ENCODE measurements at places on chromosomes 1 and 21.

- no peak for DNase-seq
These were observed 10.6 kb upstream of the CAPZB start for GRCh38 chr1:19495799-19496526.

DNA sequence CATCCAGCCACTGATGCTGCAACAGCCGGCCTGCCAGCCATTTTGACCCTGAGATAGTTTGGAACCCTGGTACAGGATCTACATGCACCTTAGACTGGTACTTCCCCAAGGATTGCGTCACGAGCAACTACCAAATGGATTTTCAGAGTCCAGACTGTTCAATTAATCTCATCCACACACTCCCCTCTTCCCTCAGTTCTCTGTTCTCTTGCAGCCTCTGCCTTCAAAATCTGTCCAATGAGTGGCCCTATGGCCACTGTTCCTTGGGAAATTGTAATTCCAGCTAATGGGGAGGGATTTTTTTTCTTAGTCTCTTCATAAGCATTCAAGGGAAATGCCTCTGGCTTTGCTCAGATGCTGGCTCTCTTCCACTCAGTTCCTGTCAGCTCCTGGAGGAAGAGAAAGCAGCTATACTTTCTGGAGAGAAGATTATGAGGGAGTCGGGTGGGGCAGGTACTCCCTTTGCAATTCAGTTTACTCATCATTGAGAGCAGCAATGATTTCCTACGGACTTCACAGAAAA lies 19.8 kb upstream of the UAP1 start:
- DNase-seq, result no peak

- DNase-seq, result no peak
These were observed 793.8 kb downstream of the PLA2G4A start for GRCh38 chr1:187622545-187622944.

DNA sequence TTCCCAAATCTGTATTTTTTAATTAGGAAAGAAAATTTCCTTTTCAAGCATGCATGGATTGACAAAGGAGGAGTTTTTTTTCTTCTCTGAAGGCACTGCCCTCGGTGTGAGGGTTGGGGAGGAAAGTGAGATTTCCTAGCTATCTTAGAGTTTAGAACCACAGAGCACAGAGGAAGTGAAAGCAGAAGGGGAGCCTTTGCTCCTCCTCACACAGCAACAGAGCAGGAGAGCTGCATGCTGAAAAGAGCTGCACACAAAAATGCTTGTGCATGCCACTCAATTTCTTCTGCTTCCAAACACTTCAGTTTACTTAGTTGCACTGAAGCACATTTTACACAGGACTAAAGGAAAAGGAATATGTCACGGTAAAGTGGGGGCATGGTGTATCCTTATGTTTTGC lies 308.1 kb downstream of the GPATCH2 start:
- peak; percentile 12 for DNase-seq

DNA sequence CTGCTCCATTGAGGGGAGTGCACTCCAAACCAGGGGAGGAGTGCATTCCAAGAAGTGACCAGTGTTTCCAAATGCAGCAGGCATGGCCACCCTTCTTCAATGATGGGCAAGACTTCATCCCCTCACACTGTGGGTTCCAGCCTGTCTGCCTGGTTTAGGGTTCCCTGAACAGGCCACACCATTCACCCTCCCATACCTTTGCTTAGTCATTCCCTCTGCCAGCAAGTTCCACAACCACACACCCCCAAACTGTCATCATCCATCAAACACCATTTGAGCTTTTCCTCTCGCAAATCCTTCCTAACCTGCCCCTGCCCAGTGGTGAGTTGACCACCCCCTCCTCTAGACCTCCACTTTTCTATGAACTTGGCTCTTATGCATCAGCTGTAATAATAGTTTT lies 116.0 kb downstream of the PLPP3 start:
- no peak for DNase-seq

- DNase-seq, result no peak
These were observed 20.0 kb downstream of the METTL13 start for GRCh38 chr1:171801487-171801891.

DNA sequence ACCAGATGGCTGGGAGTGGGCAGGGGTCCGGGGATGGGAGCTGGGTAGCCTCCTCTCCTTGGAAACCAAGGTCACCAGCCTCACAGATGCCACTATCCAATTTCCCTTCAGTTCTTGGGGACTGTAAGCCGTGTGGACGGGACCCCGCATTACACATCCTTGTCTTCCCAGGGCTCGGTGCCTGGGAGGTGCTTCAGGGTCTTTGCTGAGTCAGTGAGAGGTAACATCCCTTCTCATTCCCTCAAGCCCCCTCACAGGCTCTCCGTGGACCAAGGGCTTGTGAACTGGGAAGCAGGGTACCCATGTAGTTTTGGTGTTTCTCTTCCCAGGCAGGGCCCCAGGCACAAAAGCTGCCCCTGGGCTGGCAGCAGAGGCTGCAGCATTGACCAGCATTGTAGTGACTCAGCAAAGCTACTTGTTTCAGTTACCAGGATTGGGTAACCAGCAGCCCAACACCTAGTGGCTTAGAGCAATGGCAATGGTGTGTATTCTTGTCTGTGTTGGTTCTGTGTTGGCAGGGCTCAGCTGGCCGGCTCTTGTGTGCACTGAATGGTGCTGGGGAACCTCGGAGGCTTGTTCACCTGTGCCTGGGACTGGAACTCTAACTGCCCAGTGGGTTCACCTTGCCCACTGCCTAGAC lies 24.6 kb upstream of the PCBP3 start:
- no peak for DNase-seq

DNA sequence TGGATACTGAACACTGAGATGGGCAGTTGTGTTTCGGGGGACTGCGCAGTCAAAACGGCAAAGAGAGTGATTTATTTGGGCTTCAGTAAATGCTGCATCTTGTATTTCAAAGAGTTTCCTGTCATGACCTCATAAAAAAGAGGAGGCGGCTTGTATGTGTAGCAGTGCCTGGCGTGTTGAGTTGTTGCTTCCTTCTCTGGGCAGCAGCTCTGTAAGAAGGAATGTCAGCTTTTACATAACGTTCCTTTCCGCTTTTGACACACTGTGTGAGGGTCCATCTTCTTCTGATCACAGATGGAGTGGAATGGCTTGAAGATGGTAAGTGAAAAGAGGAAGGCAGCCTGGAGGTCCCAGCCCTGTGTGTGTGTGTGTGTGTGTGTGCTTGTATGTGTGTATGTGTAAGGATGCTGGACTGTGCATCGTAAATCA lies 941 bp downstream of the ELAVL4 start:
- no peak for DNase-seq

- DNase-seq, result no peak
These were observed 15.8 kb downstream of the CAMK2N1 start for GRCh38 chr1:20470194-20470593.

DNA sequence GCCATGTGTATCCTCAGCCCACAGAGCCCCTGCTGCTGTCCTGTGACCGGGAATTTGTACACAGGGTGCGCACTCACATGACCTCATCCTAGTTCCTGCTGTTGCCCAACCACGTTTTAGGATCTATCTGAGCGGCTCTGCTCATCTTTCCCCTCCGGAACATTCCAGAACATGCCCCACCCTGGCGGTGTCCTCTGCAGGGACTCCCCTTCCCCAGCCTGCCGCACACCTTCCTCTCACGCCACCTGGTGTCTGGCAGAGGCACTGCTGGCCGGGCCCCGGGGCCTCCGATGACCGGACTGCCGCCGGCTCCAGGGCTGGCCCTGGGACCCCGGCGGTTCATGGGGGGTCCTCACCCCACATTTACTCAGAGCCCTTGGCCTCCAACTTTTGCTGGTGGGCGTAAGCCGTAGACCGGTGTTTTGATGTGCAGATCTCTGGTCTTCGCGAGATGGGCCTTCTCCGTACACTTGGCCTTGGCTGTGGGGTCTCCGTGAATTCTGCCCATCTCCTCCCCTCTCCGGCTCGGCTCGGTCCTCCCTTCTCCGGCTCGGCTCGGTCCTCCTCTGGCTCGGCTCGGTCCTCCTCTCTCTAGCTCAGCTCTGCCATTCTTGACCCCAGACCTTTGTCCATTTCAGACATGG lies 29.5 kb downstream of the ARHGEF16 start:
- peak; percentile 82 for DNase-seq

GRCh38 chr1:55257958-55258357 lies 42.8 kb upstream of the USP24 start:
- DNase-seq, result no peak

DNA sequence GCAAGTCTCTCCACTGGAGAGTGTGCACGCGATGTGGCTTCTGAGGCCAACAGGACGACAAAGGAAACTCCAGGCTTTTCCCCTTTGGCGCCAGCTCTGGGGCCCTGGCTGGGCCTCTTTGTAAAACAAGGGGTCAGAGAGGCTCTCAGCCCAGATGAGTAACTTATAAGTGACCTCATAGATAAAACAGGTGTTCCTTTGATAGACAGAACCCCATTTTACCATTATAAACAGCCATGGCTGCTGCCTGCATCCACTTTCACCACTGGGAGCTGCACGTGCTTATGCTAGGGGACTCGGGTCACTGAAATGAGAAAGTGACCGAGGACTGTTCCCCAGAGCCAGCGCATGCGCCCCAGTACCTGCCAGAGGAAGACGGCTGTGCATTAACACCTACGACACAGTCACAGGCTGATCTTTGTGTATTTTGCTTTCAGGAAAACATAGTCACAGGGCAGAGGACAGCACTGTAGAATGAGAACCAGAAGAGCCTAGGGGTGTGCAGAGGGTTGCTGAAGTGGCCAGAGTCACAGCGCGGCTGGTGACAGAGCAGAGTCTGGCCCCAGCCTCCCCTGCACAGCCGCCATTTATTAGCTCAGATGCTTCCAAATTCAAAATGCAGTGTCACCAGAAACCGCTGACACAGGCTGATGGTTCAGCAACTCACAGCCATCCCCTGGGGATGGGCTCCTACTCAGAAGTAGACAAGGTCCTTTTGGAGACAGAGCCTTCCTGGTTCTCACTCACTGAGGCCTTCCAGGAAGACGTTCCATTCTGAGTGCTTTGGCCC lies 12.7 kb downstream of the RNF207 start:
- no peak for DNase-seq

DNA sequence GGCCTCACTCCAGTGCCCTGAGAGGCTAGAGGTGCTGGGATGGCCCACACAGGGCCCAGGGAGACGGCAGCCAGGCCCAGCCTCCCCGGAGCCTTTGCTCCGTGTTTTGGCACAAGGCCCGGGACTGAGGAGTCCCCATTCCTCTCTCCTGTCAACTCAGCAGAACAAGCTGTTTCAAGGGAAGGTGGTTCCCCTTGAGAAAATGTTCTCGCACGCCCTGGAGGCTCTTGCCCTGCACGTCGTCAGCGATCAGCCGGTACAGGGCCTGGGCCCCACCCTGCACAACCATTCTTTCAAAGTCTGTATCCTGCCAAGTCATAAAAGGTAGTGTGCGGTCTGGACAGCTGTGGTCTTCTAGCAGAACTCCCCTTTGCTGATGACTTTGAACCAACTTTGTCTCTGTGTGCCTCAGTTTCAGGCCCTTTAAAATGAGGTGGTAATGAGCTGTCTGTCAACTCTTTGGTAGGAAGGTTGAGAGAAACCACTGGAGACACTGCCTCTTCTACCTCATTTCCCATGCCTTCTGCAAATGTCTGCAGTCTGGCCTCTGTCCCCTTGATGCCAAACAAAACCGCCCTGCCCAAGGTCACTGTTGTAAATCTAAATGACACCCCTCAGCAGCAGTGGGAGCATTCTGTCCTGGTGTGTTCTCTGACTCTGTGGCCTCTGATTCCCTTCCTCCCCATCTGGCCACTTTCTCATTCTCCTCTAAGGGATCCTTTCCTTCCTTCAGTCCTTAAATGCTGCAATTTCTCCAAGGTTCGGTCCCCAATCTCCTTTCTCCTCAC lies 138.6 kb upstream of the JUN start:
- peak; percentile 34 for DNase-seq

- no peak for DNase-seq
These were observed 18.9 kb upstream of the SPATC1L start for GRCh38 chr21:46203203-46203600.

GRCh38 chr1:209363112-209363511 lies 220.4 kb upstream of the CAMK1G start:
- no peak for DNase-seq

DNA sequence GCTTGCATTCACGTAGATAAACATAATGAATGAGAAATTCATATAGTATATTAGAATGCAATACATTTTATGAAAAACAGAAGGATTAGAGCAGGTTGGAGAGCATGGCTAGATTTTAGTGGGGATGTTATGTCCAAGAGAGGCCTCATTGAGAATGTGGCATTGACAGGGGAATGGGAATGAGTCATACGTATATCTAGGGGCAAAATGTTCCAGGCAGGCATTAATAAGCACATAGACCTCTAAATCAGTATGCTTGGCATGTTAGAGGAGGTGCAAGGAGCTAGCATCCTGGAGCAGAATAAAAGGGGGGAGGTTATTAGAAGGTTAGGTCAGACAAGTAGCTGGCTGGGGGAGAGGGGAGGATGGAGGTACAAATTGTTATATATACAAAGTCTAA lies 93.0 kb downstream of the USH2A start:
- DNase-seq, result no peak

DNA sequence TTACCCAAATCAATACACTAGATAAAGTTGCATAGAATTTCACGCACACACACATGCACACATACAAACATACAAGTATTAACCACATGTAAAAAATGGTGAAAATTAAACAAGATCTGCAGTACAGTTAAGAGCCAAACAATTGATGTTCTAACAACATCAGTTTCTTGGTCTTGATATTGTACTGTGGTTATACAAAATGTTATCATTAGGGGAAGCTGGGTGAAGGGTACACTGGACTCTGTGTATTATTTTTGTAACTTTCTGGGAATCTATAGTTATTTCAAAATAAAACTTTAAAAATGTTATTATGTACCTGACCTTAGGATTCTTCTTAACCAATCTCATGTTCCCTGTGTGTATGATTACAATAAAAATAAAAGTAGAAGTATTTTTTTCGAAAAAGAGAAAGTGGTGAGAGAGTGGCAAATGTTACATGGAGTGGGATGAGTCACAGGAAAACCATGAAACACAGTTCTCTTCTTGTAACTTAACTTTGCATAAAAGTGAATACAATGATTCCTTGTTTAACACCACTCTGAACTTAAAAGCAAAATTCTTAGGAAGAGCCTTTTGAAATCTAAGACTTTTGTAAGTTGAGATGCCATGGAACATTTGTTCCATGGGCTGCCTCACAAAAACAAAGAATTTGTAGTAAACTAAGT lies 101.6 kb upstream of the RUNX1 start:
- no peak for DNase-seq

DNA sequence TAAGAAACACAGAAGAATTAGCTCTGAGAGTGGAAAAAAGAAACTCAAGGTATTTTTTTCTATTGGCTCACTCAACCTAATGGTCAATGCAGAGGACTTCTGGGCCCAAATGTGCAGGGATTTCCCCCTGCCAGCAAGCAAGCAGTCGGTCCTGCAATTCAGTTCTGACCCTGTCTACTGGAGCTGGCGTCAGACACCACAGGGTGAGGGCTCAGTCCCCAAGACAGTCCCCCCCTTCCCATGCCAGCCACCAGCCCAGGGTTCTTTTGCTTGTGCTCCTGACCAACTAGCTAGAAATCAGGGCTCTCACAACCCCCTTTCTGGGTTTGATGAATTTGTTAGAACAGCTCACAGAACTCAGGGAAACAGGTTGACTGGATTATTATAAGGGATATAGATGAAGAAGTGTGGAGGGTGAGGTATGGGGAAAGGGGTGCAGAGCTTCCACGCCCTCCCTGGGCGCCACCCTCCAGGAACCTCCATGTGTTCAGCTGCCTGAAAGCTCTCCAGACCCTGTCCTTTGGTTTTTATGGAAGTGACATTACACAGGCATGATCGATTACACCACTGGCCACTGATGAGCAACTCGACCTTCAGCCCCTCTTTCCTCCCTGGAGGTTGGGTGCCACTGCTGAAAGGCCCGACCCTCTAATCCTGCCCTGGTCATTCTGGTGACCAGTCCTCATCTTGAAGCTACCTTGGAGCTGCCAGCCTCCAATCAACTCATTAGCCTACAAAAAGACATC lies 22.5 kb upstream of the PWP2 start:
- no peak for DNase-seq

- no peak for DNase-seq
These were observed 256.7 kb upstream of the CAMK1G start for GRCh38 chr1:209326831-209327230.
